SK-N-DZ (cell line): ENCODE measurements at places on chromosomes 6 and 20.

- no peak for DNase-seq
Measured at GRCh38 chr6:156167016-156167624, 610.1 kb upstream of the ARID1B start.

GRCh38 chr6:2614155-2614554 is 136.6 kb downstream of the MYLK4 start:
- DNase-seq: no peak

GRCh38 chr20:51402201-51402600 is 140.3 kb downstream of the NFATC2 start:
- no peak for DNase-seq

DNA sequence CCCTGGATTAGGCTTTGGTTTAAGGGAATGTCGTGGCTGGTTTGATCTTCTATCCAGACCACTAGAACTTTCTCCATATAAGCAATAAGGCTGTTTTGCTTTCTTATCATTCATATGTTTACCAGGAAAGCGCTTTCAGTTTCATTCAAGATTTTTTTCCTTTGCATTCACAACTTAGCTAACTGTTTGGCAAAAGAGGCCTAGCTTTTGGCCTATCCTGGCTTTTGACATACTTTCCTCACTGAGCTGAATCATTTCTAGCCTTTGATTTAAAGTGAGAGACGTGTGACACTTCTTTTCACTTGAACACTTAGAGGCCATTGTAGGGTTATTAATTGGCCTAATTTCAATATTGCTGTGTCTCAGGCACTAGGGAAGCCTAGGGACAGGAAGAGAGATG is 1.7 kb upstream of the FAM50B start:
- DNase-seq: no peak

DNA sequence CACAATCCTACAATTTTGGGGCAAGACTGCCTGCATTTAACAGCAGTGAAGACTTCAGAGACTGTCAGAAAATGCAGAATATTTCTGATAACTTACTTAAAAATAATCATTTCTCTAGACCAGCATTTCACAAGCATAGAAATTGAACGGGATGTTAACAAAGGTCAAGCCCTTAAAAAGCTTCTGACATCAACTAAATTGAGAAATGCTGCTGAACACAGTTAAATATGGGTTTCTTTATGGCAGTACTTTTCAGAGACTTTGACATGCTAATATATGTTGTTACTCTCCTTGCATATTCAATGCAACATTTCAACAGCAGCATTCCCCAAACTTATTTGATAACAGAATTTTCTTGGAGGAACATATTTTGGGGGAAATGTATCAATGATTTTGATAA is 84.5 kb downstream of the KIF13A start:
- no peak for DNase-seq

GRCh38 chr20:19723051-19723450 is 35.0 kb upstream of the RIN2 start:
- no peak for DNase-seq

DNA sequence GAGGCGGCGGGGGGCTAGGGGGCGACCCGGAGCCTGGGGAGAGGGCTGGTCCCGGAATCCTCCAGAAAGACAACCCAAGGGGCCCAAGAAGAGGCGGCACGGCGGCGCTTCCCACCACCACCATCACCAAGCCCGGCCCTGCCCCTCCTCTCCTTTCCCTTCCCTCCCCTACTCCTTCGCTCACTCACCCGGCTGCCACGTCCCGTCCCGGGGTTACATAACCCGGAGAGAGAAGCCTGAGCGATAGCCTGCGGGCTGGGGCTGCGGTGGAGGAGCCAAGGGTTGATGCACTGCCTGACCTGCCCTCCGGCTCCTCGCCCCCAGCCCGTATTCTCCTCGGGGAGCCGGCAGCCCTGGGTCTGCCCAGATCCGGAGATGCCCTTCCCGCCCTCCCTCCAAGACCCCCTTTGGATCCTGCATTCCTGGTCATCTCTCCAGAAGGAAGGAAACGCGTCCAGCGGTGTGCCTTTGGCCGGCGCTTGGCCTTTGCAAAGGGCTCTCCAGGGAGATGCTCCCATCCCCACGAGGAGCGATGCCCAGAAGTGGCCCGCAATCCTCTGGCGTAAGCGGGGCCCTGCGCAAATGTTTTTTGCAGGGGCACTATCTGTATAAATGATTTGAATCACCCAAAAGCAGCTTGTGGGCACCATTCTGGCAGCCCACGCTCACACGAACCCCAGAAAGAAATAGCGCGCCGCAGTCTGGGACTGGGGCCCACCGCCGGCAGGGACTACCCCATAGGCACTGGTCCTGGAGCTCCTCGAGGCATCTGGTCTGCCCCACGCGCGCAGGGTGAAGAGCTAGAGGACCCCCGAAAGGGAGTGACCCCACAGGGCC is 4.6 kb upstream of the CPXM1 start:
- DNase-seq: no peak

- DNase-seq: no peak
Measured at GRCh38 chr6:7900621-7901020, 10.0 kb downstream of the TXNDC5 start.

- no peak for DNase-seq
Measured at GRCh38 chr6:39223061-39223460, 6.2 kb downstream of the KCNK5 start.

DNA sequence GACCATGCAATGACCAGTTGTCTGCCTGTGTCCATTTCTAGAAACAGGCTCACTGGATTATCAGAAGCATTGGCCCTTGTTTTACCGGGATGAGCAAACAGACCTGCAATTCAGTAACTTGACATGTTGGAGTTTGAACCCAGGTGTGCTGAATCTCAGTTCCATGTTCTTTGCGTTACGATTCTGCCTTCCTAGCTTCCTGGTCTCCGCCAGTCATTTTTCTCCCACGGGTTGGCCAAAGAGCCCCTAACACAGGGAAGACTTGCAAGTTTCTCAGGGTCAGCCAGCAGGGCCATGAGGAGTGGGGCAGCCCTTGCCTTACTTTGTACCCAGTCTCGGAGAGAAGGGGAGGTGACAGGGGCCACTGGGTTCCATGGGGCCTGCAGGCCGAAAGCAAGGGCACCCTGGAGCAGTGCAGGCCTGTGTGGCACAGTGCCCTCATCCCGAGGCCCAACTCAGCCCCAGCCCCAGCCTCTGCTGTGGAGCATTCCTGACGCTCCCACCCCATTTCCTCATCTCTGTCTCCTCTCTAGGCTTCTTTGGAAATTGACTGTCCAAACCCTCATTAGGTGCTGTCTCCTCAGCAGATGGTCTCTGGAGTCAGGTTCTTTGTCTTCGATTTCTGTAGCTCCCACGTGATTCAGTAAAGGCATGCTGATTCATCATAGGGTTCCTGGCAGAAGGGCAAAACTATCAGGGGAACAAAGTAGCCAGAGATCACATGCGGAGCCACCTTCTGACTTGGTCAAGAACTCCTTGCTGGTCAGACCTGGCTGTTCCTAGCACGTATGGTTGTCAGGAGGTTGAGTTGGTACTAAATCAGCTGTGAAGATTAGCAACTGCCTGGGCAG is 23.6 kb downstream of the CDS2 start:
- no peak for DNase-seq

GRCh38 chr6:75188221-75188925 is 17.5 kb downstream of the COL12A1 start:
- DNase-seq: no peak

GRCh38 chr6:22298475-22298890 is 1.6 kb upstream of the PRL start:
- no peak for DNase-seq

DNA sequence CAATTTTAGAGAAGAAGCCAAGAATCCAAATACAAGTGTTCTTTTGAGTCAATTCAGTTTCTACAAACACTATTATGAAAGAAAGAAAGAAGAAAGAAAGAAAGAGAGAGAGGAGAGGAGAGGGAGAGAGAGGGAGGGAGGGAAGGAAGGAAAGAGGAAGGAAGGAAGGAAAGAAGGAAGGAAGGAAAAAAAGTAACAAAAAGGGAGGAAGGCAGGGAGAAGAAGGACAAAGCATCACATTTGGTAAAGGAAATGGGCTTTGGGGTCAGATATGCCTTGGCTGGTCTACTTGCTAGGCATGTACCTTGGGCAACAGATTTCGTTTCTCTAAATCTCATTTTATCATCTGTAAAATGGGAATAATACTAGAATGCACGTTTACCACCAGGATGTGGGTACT is 49.4 kb upstream of the BCAS1 start:
- no peak for DNase-seq

DNA sequence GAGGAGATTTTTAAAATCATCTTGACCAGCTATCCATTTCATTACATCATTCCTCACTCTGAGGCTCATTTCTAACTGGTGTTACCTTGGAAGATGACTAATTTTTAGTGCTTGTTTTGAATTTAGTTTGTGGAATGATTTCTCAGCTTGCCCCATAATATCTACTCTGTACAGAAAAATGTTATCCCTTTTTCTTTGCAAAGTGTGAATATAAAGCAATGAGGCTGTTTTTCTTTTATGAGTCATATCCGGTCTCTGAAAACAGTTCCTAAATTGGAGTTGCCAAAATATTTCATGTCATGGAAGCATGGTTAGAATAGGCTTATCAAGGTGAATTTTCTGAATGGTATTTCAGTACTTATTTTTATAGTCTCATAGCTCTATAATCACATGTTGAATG is 43.8 kb downstream of the FUT9 start:
- DNase-seq: no peak

GRCh38 chr6:164928057-164928727 is 381.2 kb downstream of the C6orf118 start:
- DNase-seq: peak; percentile 68

- DNase-seq: no peak
Measured at GRCh38 chr6:189676-190075, 102.6 kb upstream of the DUSP22 start.

DNA sequence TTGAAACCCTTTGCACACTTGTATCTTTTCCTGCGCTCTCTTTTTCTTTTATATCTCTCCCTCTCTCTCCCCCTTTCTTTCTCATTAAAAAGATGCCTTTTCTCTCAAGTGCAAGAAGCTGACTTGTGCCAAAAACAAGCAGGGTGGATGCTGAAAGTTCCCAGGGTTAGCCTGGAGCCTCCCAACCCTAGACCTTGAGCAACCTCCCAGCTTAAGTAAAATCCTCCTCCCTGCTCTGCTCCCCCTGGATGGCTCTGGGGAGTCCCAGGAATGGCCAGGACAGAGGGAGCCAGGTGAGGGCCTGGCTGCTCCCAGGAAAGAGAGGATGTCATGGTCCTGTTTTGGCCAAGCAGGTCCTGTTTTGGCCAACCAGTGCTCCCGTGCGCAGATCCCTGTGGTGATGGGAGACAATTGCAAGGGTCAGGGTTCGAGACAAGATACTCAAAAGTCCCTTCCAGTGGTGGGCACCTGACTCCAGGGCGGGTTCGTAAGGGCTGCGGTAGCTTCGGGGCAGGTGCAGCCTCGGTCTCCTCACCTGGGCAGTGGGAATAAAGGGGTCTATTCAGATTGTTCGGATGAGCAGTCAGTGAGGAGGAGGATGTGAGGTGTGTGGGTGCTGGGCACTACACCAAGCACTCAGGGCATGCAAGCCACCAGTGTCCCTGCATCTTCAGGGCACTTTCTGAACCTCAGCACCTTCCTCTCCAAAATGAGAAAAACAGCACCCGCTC is 49.4 kb downstream of the EYA2 start:
- DNase-seq: no peak

DNA sequence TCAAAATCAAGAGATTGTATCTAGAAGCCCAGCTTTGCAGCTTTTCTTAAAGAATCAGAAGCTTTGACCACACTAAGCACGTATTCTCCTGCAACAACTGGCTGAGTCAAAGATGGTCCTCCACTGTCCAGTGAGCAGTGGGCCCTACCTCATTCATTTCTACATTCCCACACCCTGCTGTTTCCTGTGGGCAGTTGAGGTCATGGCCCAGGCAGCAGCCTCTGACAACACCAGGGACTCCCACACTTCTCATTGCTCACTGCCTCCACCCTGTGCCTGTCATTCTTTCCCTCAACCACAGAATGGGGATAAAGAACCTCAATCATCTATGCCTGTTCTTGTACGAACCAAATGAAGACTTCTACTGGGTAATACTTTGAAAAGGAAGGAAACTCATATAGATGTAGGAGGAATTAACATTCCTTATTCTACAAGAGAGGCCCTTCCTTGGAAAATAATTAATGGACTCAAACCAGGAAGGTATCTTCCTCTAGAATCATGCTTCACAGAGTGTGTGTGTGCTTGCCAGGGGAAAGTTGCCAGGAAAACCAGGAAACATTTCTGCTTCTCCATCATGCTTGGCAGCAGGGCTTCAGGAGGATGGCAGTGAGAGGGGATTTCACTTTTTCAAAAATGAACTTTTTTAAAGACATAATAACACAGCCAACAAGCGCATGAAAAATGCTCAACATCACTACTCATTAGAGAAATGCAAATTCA is 191.7 kb upstream of the RIN2 start:
- no peak for DNase-seq

DNA sequence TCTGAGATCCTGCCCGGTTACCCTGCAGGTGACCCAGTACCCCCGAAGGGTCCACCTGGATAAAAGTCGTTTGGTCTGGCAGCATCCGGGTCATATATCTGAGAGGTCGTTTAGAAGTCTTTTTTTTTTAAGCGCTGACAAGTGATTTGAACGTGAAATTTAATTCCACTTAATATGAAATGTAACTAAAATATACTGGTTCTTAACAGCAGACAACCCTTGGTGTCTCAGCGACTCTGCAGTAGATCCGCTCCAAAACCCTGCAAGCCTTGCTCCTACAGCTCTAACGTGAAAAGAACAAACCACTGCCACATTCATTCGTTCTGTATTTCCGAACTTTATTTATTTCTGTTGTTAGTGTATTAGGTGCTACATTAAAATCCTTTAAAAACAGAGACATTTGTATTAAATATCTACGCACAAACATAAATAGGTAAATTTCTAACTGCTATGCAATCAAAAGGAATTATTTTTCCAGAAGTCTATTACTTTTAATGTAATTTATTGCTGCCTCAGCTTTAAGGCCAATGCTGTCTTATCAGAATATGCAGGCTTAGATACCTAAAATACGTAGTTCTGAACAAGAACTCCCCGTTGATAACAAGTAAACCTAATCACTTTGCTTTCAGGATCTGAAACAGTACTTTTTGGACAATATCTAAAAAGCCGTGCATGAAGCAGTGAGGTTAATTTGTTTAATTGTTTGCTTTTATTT is 33.5 kb upstream of the TCF21 start:
- DNase-seq: no peak

- no peak for DNase-seq
Measured at GRCh38 chr20:51775241-51775640, 7.1 kb upstream of the ATP9A start.

DNA sequence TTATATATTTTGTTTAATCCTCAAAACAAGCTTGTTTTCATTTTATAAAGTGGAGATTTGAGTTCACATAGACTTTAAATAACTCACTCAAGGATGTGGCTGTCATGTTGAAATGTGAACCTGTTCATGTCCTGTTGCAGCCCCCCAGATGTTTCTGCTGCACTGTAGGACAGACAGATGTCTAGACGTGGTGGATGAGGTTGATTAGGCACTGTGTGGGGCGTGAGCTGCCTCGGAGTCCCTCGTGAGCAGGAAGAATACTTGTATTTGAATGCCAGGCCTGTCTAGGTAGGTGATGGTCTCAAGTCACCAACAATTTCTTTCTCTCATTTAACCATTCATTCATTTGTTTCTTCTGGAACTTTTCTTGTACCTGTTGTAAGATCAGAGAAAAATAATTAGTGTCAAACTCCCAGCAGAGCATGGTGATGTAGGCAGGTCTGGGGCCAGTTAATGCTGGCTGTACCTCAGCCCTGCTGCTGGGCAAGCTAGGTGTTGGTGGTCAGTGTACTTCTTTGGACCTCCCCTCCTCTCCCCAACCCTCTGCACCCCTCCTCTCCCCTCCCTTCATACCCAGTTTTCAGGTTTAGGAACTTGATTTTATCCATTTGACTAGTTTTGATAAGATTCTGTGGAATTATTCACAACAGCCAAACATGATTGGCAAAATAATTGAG is 34.0 kb downstream of the AFDN start:
- DNase-seq: no peak
